ENCODE measurements at places on chromosomes 5 and 9. TPM values are rescaled to one million over a fixed set of nuclear protein-coding genes. Genes with fewer than 3 reads are reported as not detected.

SLIT3 gene
- not detected for polyA plus RNA-seq

STK32A gene
- not detected for polyA plus RNA-seq

GABRA1 gene
- polyA plus RNA-seq, result not detected

LCP2 gene
- 288 TPM for polyA plus RNA-seq

SHISAL2B gene
- not detected for polyA plus RNA-seq

IFNK gene
- not detected for polyA plus RNA-seq

LECT2 gene
- not detected for polyA plus RNA-seq

GKAP1 gene
- polyA plus RNA-seq, result 5.1 TPM

NDST1 gene
- 0.13 TPM for polyA plus RNA-seq

GRCh38 chr9:110258690-110259091, 2.4 kb upstream of the TXN start:
- no peak for DNase-seq

DNA sequence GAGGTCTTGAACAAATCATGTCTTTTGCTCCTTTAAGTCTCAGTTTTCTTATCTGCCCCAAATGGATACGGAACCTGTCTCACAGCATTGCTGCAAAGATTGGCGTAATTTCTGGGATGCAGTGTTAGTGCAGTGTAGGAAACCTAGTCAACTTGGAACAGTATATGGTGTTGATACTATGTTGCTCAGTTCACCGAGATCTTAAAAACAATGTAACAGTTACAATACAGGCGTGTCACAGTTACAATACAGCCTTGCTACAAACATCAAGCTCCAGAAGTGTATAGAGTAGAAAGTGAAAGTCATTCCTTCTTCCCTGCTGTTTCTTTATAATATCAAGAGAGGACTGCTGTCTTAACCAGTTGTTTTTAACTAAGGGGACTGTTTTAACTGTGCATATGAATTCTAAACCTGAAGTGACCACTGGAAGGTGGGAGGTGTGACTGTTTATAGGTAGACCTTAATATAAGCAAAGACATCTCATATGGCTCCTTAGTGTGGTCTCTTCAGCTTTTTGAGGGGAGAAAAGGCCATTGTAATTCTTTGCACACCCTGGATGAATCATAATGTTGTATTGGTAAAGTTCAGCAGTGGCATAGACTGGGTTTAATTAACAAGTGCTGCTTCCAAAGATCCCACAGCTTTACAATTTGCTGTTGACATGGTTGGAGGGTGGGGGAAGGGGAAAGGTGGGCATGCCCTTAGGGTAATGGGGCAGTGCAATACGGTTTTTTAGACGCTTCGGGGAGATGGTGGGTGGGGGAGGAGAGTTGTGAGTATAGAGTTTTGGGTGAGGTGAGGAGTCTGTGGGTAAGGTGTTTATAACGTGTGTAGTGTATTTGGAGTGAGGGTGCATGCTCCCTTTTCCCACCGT, 12.9 kb downstream of the PRRC2B start:
- DNase-seq, result no peak

GRCh38 chr5:139863361-139863760, 67.8 kb downstream of the PSD2 start:
- no peak for DNase-seq

GRCh38 chr5:86570427-86571083, 47.2 kb upstream of the COX7C start:
- no peak for DNase-seq

GRCh38 chr5:11397549-11397948, 506.7 kb downstream of the CTNND2 start:
- DNase-seq, result no peak

GRCh38 chr9:18438300-18438925, 35.5 kb upstream of the ADAMTSL1 start:
- DNase-seq, result no peak

DNA sequence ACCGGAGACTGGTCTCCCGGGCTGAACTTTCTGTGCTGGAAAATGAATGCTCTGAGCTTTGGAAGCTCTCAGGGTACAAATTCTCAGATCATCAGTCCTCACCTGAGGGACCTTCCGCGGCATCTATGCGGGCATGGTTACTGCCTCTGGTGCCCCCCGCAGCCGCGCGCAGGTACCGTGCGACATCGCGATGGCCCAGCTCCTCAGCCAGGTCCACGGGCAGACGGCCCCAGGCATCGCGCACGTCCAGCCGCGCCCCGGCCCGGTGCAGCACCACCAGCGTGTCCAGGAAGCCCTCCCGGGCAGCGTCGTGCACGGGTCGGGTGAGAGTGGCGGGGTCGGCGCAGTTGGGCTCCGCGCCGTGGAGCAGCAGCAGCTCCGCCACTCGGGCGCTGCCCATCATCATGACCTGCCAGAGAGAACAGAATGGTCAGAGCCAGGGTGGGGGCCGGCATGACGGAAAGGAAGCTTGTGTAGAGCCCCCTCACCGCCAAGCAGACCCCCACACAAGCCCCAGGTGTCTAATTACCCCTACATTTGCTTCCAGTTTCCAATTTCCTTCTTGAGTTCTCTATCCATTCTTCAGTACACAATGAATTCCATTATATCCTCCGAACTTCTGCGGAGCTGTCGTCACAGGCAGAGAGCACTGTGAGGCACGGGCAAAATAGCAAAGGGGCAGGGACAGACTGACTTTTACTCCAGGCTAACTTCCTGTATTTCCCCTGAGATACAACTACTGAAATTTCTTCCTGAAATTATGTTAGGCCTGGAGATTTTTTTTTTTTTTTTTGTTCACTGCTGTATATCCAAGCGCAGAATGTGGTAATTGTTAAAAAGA, 23.2 kb downstream of the CDKN2A start:
- no peak for DNase-seq

- no peak for DNase-seq
Observed at GRCh38 chr9:123590499-123590898, 234.5 kb downstream of the CRB2 start.

DNA sequence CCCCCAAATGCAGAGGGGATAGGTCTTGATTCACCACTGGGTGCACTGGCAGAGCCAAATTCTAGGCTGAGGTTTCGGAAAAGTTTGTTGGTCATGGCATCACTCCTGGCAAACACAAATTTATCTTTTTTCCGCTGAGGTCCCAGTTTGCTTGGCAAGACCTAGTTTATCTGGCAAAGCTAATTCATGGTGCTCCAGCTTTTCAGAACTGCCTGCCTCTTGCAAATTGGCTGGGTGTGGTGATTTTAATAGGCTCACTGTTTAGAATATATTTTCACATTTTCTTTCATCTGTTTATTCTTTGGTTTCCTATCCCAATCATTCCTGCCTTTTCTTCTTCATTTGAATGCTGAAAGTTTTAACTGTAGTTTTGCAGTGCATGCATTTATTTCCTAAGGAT, 50.5 kb upstream of the MAMDC2 start:
- DNase-seq, result no peak

DNA sequence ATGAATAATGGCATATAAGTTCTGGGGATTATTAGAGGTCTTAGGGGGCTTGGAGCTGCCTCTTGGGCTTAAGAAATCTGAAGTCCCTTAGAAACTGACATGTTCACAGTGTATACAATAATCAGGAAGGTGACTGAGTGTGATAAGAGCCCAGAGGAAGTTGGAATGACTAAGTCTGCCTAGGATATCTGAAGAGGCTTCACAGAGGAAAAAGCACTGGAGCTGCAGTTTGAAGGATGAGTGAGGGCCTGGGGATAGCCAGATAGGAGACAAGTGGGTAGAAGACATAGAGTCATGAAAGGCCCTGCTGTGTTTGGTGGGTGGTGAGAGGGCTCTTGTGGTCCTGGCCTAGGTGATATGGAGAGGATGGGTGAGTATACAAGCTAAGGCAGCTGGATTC, 8.8 kb downstream of the NEUROG1 start:
- no peak for DNase-seq

GRCh38 chr9:95057101-95057500, 260.4 kb downstream of the FANCC start:
- DNase-seq, result no peak

DNA sequence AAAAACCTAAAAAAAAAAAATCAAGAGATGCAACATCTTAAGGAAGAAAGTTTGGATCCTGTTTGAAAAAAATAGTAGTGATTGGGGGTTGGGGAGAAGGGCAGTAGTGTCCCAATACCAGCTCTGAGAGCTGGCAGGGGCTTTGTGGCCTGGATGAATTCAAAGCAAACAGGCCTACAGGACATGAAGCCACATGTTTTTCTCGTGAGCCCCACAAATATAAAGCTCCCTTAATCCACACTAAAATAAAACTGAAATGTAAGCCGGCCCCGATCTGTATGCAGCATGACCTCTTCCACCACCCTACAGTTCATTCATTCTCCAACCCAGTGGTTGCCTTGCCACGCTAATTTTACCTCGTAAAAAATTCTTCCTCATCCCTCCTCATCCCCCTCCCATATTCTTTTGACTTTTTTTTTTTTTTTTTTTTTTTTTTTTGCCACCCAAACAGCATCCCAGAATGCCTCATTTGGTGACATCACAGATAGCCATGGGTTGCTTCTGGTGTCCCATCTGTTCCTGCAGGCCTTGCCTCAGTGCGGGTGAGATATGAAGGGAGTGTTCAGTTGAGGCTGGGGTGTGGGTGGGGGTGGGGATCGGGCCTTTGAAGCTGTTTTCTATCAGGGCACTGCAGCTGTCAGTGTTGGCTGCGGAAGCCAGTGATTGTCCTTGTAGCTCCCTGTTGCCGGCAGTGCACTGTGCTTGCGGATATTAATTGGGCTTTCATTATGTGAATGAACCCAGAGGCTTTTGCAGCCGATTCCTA, 81.6 kb upstream of the NFIB start:
- no peak for DNase-seq

- DNase-seq, result no peak
Observed at GRCh38 chr9:78437296-78437695, 140.4 kb downstream of the PSAT1 start.

GRCh38 chr5:6370580-6370979, 7.8 kb downstream of the MED10 start:
- no peak for DNase-seq

DNA sequence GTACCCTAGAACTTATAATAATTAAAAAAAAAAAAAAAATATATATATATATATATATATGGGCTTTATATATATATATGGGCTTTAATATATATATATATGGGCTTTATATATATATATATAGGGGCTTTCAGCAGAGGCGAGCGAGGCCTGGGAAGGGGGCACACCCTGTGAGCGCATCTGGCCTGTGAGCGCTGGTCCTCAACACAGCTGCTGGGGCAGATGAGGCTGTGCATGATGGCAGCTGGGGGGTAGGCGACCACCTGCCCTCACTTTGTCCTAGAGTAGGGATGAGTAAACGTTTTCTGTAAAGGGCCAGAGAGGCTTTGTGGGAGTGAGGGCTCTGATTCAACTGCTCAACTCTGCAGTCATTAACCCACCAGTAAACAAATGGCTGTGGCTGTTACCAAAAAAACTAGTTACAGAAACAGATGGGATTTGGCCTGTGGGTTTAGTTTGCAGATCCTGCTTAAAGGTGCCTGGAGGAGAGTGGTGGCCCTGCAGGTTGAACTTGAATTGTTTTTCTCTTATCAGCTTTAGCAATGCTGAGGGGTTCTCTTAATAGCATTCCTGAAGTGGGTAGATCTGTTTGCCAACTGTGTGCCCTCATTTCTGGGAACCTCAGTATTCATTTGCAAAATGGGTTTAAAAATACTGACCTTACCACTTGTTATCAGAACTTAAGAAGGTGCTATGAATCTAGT, 88.1 kb upstream of the EPB41L4B start:
- no peak for DNase-seq

DNA sequence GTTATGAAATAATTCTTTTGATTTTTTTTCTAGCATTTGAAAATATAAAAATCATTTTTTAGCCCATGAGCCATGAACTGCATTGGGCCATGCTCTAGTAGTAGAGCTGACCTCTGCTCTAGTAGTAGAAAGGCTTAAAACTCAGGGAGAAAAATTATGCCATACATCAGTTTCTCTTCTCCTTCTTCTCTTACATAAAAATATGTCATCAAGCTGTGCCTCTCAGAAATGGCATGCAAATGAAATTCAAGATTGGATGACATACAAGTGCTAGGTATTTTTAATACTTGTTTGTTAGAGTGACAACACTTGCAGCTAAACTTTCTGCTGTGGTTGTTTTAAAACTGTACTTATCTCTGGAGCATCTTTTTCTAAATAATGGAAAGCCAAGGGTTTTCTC, 42.1 kb upstream of the TMOD1 start:
- DNase-seq, result no peak

- DNase-seq, result no peak
Observed at GRCh38 chr9:134626571-134627416, 14.8 kb upstream of the COL5A1 start.

GRCh38 chr9:28930766-28931165, 1357.5 kb upstream of the C9orf72 start:
- no peak for DNase-seq

- DNase-seq, result peak; percentile 71
Observed at GRCh38 chr5:142012792-142013388, at the start of gene GNPDA1. TSS of gene GNPDA1 (minus strand) at chr5:142013027. CDS start at chr5:142012035, 992 bp downstream.

DNA sequence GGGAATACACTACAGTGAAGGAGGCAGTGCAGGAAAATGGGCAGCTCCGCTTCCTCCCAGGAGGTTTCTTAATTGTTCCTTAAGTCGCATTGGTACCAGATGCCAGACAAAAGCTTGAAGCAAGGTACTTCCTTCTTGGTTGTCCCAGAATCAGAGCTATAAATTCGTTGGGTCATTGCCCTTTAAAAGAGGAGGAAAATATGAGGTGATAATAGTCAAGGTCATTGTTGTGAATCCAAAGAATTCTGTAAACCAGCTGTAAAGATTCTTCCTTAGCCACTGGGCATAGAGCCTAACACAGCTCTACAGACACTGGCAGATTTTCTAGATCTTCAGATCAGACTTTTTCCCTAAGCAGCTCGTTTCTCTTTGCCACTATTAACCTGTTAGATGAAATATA, 444.1 kb upstream of the TLE4 start:
- DNase-seq, result no peak

DNA sequence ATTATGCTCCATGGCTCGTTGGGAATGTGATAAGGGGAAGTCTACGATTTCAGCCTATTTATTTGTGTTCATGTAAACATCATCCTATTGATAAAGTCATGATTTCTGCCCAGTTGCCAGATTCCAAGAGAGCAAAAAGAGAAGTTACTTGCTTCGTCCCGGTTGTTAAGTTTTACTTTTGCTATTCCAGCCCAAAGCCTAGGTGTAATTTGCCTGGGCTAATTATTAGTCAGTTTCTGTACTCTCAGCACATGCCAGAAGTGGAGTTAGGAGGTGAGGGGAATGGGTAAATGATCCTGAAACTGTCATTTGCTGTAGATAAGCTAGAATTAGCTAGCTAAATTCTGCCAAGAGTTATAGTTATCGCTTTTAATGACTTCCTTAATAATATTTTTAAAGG, 4.5 kb upstream of the ANKH start:
- no peak for DNase-seq

GRCh38 chr5:73630765-73631164, 4.8 kb downstream of the ARHGEF28 start:
- no peak for DNase-seq

GRCh38 chr5:150479416-150479815, 28.5 kb upstream of the NDST1 start:
- DNase-seq, result no peak

DNA sequence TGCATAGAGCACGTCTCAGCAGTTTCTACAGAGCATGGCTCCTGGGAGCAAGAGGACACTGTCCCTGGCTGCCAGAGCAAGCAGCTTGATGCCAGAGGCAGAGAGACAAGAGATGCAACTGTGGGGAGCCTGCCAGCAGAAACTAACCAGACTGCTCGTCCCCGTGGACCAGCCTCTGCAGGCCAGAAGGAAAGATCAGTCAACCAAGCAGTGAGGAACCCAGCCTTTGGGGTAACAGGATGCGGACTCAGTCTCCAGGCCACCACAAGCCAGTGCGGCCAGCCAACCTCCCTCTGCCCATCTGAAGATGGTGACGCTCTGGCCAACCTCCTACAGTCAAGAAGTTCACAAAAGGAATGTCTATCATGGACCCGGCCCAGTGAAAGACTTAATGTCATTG, 3.7 kb downstream of the SURF4 start:
- DNase-seq, result no peak

- no peak for DNase-seq
Observed at GRCh38 chr5:171395042-171395441, 7.4 kb downstream of the NPM1 start.
